Pulmonary artery endothelial cell (primary cell): ENCODE measurements at places on chromosomes 7 and 10. TPM values are rescaled to one million over a fixed set of nuclear protein-coding genes. Genes with fewer than 3 reads are reported as not detected.

Gene VPS41
- 58.2 and 68.0 TPM in 2 replicates for total RNA-seq

Gene TBATA
- total RNA-seq, result not detected in 2 replicates

Gene LIPJ
- 0.21 TPM in 1 of 2 replicates, not detected in the other for total RNA-seq

Gene PNLIPRP3
- not detected in 2 replicates for total RNA-seq

Gene FASTK
- total RNA-seq, result 67.0 and 75.0 TPM in 2 replicates
